EL (cell line): ENCODE measurements at places on chromosomes 12 and 14.

- DNase-seq = no peak
Observed at GRCh38 chr14:60329274-60329673, 80.3 kb downstream of the PPM1A start.

GRCh38 chr12:65720136-65721130 is 103.8 kb upstream of the HMGA2 start:
- DNase-seq = peak; percentile 94

DNA sequence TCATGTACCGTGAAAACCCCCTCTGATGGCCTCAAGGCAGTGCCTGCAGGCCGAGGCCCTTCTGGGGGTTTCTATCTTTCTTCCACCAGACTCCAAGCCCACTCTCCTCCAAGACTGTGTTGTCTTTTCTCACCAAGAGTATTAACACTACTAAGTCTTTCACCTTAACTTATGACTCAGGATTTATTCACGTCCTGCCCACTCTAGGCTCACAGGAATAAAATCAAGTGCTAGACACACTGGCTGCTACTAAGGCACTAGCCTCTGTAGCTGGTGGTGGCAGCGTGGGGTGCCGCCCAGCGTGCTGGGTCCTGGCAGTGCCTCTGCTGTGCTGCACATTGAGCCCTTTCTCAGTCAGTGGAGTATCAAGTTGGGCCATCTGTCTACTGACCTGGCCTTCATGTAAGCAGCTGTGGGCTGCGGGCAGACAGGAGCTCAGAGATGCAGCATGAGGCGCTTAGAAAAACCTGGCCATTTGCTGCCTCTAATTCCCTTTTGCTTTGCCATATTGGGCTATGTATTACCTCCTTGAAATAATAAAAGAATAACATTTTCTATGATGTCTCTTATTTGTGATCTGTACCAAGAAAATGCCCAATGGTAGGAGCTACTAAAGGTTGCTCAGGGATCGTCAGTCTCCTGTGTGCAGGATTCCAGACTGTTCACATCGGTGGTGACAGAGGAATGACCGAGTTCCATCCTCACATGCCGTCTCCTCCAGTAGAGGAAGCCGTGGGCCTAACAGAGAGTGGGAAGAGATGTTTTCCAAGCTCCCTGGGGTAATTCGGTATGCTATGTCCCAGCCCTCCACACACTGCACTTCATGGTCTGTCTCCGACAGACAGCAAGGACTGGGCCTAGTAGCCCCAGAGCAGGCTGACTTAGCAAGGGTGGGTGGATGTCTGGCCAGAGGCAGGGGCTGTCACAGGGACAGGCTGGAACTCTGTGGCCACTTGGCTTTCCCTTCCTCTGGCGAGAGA is 39.9 kb downstream of the MAX start:
- DNase-seq = peak; percentile 11

GRCh38 chr14:61418746-61419145 is 97.4 kb downstream of the PRKCH start:
- no peak for DNase-seq
